Activated CD8-positive, alpha-beta memory T cell treated with anti-CD3 and anti-CD28 coated beads for 1 hour (primary cell): ENCODE measurements at places on chromosomes 3 and 15.

- DNase-seq = no peak
These were observed 8.5 kb downstream of the GRM2 start for GRCh38 chr3:51715231-51715976.

DNA sequence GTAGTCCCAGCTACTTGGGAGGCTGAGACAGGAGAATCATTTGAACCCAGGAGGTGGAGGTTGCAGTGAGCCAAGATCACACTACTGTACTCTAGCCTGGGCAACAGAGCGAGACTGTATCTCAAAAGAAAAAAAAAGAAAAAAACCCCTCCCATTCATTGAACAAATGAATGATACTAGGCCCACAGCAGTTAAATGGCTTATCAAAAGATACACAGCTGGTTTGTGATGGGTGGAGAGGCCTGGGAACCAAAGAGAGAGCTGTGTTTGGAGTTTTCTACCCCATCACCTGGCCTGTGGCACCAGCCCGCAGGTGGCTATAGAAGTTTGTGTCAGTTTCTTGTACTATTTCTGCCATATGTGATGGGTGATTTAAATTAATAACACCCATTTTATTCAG is 43.1 kb upstream of the LCTL start:
- no peak for DNase-seq

- no peak for DNase-seq
These were observed 107.0 kb upstream of the PFN2 start for GRCh38 chr3:150077581-150078247.

DNA sequence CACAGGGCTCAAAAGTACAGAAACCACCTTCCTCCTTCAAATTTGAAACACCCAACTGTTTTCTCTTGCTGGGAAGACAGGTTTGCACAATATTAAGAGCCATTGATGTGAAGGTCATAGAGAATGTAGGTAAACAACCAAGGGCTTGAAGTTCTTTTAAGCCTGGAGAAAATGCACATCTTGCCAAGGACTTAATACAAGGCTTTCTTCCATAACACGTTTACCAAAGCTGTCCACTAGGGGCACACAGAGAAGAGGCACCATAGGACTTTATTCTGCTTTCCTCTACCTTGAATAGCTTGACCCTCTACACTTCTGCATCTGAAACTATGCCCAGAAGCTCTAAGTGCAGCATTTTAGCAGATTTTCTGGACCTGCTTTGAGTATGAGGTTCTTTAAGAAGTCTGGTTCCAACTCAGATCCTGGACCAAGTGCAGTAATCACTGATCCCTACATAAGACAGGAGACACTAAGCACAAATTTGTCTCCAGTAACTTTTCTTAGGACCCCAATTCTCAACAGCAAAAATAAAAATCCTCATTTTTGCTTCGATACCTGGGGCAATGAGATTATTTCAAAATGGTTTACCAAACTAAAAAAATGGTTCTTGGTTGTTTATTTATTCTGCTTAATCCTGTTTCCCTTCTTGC is 138.0 kb downstream of the FBN1 start:
- no peak for DNase-seq

DNA sequence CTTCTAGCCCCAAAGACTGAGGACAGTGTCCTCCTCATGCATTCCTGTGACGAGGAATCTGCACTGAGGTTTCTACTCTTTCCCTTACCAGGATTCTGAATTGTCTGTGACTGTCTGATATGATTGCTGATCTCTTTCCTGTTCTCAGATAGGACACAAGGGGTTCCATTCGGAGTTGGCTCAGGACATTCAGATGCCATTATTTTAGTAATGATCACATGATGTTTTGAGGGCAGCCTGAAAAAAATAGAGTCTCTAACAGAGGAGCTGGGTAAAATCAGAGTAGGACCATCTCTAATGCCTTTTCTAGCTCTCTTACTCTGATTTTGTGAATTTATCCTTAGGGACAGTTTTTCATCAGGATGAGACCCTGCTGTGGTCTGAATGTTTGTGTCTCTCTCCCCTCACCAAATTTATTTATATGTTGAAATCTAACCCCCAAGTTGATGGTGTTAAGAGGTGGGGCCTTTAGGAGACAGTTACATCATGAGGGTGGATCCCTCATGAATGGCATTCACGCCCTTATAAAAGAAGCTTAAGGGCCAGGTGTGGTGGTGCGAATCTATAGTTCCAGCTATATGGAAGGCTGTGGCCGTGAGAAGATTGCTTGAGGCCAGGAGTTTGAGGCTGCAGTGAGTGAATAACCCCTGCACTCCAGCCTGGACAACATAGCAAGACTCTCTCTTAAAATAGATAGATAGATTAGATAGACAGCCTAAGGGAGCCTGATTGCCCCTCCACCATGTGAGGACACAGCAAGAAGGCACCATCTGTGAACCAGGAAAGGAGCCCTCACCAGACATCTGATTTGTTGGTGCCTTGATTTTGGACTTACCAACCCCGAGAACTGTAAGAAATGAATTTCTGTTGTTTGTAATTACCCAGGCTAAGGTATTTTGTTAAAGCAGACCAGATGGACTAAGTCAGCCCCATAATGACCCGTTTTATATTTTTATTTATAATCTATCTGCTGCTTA is 24.4 kb downstream of the FNDC3B start:
- DNase-seq = no peak

- DNase-seq = no peak
These were observed 140.7 kb upstream of the NSMCE3 start for GRCh38 chr15:29410338-29410737.

GRCh38 chr3:128665362-128666021 is 14.9 kb upstream of the RPN1 start:
- no peak for DNase-seq

- no peak for DNase-seq
These were observed 22.1 kb upstream of the SCAANT1 start for GRCh38 chr3:63934041-63934866.

- DNase-seq = no peak
These were observed 45.2 kb upstream of the ARRDC4 start for GRCh38 chr15:97915261-97915660.

DNA sequence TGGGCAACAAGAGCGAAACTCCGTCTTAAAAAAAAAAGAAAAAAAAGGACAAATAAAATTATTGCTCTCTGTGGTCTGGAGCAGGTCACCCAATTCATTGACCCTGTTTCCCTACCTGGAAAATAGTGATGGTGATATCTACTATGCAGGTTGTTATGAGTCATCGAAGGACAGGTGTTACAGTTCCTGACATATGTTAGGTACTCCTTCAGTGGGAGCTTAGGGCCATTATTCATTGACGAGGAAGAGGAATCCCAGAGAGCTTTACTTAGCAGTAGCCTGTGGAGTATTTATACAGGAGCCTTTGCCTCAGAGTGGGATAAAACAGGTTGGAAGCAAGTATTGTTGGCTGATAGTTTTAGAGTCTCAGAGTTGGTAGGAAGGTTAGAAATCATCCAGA is 74.5 kb downstream of the SLC7A14 start:
- no peak for DNase-seq

- DNase-seq = no peak
These were observed 8.2 kb downstream of the XYLB start for GRCh38 chr3:38354588-38355330.

- no peak for DNase-seq
These were observed 25.3 kb upstream of the MFSD1 start for GRCh38 chr3:158776531-158776930.
